Epithelial cell of umbilical artery (primary cell): ENCODE measurements at places on chromosomes 7 and 10. TPM values are rescaled to one million over a fixed set of nuclear protein-coding genes. Genes with fewer than 3 reads are reported as not detected.

INMT gene
- total RNA-seq = 0.15 TPM in 1 of 2 replicates, not detected in the other

ITGB8 gene
- 1.4 and 1.9 TPM in 2 replicates for total RNA-seq

AMPH gene
- 3.9 and 4.3 TPM in 2 replicates for total RNA-seq

TMEM236 gene
- total RNA-seq = under 0.01 and 0.15 TPM in 2 replicates

NSUN5 gene
- 14.6 and 25.4 TPM in 2 replicates for total RNA-seq

TMEM196 gene
- total RNA-seq = not detected in 2 replicates

SLIT1 gene
- total RNA-seq = under 0.01 TPM in 1 of 2 replicates, not detected in the other

EPHA1 gene
- total RNA-seq = not detected in 2 replicates

LARP4B gene
- 22.7 and 23.7 TPM in 2 replicates for total RNA-seq

NPFFR1 gene
- total RNA-seq = not detected in 2 replicates

BMPER gene
- 0.32 and 0.46 TPM in 2 replicates for total RNA-seq

MACROH2A2 gene
- total RNA-seq = 0.65 and 1.4 TPM in 2 replicates

ASIC3 gene
- not detected in 2 replicates for total RNA-seq

RBM20 gene
- under 0.01 TPM in 1 of 2 replicates, not detected in the other for total RNA-seq

ZNF804B gene
- total RNA-seq = not detected in 2 replicates

ADRA2A gene
- not detected in 2 replicates for total RNA-seq

UCMA gene
- not detected in 2 replicates for total RNA-seq

SLC26A5 gene
- total RNA-seq = not detected in 2 replicates

ANKRD61 gene
- 0.32 TPM in 1 of 2 replicates, not detected in the other for total RNA-seq

FANK1 gene
- 1.1 and 1.6 TPM in 2 replicates for total RNA-seq

DNAAF5 gene
- 15.5 and 15.9 TPM in 2 replicates for total RNA-seq

A1CF gene
- not detected in 2 replicates for total RNA-seq

TPK1 gene
- total RNA-seq = 5.5 and 14.0 TPM in 2 replicates

H2BK1 gene
- total RNA-seq = not detected in 2 replicates

CTTNBP2 gene
- 0.32 and 0.61 TPM in 2 replicates for total RNA-seq

PSD gene
- total RNA-seq = under 0.01 and 0.46 TPM in 2 replicates

GPRIN2 gene
- not detected in 2 replicates for total RNA-seq
